AML-193 (cell line): ENCODE measurements at places on chromosomes 4 and X.

- no peak for DNase-seq
Measured at GRCh38 chr4:138927072-138927471, 88.5 kb upstream of the NOCT start.

DNA sequence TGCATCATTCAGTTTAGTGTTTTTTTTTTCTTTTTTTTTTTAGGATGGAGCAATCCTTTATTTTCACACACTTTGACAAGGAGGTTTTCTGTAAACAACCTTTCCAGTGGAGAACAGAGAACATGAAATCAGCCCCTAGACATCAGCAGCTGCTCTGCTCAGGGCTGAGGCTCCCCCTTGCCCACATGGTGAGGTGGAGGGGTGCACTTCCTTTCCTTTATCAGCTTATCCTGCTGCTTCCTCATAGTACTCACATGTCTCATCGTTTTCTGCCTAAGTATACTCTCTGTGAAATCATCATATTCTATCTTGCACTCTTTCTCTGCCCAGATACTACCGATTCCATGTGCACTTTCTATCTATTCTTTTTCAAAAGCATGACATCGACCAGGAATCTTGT, 47.6 kb upstream of the PRSS12 start:
- DNase-seq = no peak

GRCh38 chr4:138239491-138239890, 2.7 kb downstream of the SLC7A11 start:
- DNase-seq = no peak

DNA sequence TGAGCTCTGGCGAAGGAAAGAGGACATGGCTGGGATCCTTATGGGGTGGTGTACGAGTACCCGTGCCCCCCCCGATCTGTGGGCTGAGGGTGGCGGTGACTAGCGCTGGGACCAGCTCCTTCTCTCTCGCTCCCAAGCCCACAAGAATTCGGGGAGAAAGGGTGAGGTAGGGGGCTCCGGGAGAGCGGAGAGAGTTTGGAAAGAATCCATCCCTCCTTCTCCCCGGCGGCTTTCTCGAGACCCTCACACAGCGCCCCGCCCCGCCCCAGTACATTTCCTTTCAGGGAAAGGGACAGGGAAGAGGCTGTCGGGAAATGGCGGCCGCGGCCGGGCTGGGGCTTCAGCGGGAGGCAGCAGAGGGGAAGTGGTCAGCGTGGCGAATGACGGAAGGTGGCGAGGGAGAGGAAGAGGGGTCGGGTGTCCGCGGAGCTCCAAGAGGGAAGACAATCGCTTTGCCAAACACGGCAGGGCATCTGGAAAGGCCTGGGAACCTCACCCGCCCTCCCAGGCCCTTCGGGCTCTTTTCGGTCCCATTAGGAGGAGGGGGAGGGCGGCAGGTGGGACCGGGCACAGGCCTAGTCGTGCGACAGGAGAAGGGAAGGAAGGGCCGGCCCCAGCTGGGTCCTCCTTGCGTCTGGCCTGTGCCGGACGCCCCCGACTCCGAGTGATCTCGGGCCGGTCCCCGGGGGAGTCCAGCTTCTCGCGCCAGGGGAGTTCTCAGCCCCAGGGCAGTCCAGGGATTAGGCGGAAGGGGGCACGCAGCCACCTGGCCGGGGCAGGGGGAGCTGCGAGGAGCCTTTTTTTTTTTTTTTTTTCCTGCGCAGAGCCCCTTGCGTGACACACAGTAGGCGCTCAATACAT, 10.2 kb downstream of the HNRNPH2 start:
- DNase-seq = peak; percentile 28
